ENCODE measurements at places on chromosomes 1 and 21.

- DNase-seq, result no peak
Measured at GRCh38 chr1:36204347-36204909, 19.8 kb upstream of the THRAP3 start.

- DNase-seq, result no peak
Measured at GRCh38 chr1:9014475-9015375, 11.5 kb downstream of the SLC2A7 start.

GRCh38 chr1:108560189-108560873 lies 431 bp downstream of the EEIG2 start:
- DNase-seq, result no peak

- DNase-seq, result no peak
Measured at GRCh38 chr1:28507247-28507645, 1.4 kb downstream of the RCC1 start.

- DNase-seq, result no peak
Measured at GRCh38 chr1:37722181-37723071, 30.1 kb downstream of the CDCA8 start.

GRCh38 chr1:6010554-6010953 lies 18.3 kb upstream of the NPHP4 start:
- DNase-seq, result no peak

DNA sequence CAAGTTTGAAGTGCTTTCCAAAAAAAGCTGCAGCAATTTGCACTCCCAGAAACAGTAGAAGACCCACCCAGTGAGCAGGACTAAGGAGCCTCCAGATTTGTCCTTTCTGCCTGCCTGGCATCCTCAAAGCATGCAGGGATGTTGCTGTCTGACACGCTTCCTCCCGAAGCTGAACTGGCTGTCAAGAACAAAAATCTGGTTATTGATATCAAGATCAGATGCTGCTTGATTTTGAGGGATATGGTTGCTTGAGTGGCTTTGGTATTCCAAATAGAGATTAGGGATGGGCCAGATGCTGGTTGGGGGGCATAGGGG lies 143.3 kb downstream of the MRPS6 start:
- DNase-seq, result no peak

GRCh38 chr1:53043271-53043670 lies 18.7 kb upstream of the PODN start:
- DNase-seq, result no peak

DNA sequence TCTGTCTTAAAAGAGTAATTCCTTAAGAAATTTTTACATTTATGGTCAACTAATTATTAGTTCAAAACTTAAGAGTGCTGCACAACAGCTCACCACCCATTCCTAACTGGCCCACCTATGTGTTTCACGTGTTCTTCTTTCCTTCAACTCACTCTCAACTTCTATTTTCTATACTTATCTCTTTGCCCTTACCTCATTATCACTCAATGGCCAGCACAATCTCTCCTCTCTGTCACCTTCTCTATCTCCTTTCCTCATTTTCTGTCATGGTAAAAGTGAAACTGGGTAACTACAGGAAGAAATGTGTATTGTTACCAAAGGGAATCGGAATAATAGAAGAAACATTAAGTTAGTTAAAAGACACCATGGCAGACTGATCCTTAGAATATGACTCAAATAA lies 43.1 kb downstream of the DENND1B start:
- no peak for DNase-seq

- DNase-seq, result no peak
Measured at GRCh38 chr1:62444701-62445100, 7.9 kb downstream of the USP1 start.

DNA sequence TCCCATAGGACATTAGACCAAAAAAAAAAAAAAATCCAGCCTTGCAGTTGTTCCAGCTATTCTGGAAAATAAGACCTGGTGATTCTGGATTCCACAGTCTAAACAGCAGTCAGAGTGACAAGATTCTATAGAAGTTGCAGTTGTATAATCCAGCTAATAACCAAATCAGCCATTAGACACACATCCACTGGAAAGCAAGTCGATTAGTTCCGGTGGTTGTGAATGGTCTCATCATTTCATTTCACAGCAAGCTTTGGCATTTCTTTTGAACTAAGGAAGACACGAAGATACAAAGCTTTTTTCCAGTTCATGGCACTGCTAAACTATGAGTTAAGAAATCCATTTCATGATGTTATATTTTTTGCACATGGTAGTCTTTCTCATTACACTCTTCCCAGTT lies 54.4 kb upstream of the FAM89A start:
- DNase-seq, result no peak

GRCh38 chr1:165444897-165445370 lies at the start of gene RXRG:
Gene RXRG, minus strand, starts transcription at chr1:165445126. Its CDS starts 233 bp downstream, at chr1:165444893.
- DNase-seq, result no peak
